ENCODE measurements at places on chromosomes 5 and 9. TPM values are rescaled to one million over a fixed set of nuclear protein-coding genes. Genes with fewer than 3 reads are reported as not detected.

DNA sequence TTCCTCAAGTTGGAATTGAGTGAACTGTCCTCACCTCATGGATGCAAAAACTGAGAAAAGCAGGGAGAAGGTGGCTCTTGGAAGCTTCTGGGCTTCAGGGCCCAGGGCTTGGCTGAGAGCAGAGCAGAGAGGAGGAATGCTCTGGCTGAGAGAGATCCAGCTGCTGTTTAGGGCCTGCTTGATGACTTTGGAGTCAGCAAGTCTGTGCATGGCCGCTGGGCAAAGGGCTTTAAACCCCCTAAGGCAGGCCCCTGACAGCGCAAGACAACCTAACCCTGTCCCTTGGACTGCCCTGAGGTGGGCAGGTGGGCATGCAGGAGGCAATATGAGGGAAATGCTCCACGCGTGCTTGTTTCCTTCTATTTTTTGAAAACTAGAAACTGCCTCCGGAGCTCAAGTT, 8.6 kb downstream of the STC2 start:
- DNase-seq = no peak

GRCh38 chr5:147918899-147919298, 12.6 kb upstream of the C5orf46 start:
- no peak for DNase-seq

- DNase-seq = no peak
Observed at GRCh38 chr9:110027671-110028081, 180.3 kb downstream of the C9orf152 start.

DNA sequence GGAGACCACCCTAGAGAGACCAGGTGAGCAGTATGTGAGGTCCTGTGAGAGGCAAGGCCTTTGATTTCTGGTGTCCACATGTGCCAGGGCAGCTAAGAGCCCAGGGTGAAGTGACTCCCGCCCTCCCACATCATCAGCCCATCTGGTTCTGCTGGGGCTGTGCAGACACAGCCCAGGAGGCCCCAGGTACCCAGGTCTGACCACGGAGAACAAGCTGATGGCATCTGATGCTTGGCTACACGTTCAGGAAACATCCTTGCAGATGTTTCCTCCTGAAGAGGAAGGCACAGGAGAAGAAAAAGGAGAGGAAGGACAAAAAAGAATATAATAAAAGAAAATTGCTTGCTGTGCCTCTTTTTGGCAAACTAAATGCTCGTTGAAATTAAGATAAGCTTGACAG, 225.8 kb downstream of the PAX5 start:
- DNase-seq = no peak

Gene PLPPR1
- total RNA-seq = not detected

All from activated CD4-positive, alpha-beta memory T cell treated with anti-CD3 and anti-CD28 coated beads for 36 hours (primary cell).